ENCODE measurements at places on chromosomes 3 and 15. TPM values are rescaled to one million over a fixed set of nuclear protein-coding genes. Genes with fewer than 3 reads are reported as not detected.

Gene NUSAP1
- total RNA-seq, result 82.5 TPM

Gene AQP9
- total RNA-seq, result under 0.01 TPM

Gene CSPG5
- total RNA-seq, result 0.14 TPM

Gene EPHA3
- total RNA-seq, result 0.22 TPM

Gene ZBTB47
- total RNA-seq, result 26.0 TPM

Gene PRTG
- 1.1 TPM for total RNA-seq

Gene BNIP2
- total RNA-seq, result 101 TPM

All from placental pericyte (primary cell).